ENCODE measurements at places on chromosomes 6 and 20. TPM values are rescaled to one million over a fixed set of nuclear protein-coding genes. Genes with fewer than 3 reads are reported as not detected.

Gene OGFRL1
- 4.2 TPM for total RNA-seq

Gene PLA2G7
- total RNA-seq: 0.17 TPM

Gene PI16
- not detected for total RNA-seq

DNA sequence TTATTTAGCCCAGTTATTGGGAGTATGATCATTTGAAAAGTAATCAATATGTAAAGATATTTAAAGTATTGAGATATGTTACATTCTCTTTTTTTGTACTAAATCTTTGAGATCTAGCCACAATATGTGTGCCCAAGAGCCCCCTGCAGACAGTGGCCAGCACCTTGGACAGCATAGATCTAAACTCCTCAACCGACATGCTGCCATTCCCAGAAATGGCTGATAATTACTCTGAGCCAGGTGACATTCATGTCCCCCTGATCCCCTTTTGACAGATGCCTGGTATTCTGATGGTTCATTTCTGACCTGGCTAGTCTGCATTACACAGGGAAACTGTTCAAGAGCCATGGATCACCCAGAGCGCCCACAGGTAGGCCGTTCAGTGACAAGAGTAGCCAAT is 177.1 kb downstream of the ZDHHC14 start:
- no peak for DNase-seq

GRCh38 chr6:159797554-159797953 is 2.5 kb upstream of the PNLDC1 start:
- DNase-seq: no peak

DNA sequence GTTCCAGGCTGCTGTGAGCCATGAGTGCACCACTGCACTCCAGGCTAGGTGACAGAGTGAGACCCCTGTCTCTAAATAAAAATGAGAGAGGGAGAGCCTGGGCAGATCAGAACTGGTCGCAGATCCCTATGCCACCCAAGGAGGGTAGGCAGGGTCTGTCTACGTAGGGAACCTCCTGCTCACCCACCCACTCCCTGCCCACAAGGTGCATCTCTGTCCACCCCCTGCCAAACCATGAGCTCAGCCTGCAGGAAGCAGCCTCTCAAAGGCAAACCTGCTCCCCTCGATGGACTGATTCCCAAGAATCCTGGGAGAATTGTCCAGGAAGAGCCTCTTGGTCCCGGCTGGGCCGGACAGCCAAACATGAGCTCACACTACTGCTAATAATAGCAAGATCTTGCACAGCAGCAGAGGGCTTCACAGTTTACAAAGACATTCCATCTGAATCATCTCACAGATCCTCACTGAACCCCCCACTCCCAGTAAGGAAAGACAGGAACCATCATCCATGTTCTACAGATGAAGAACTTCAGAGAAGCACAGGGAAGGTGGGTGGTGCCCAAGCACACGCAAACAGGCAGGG is 27.8 kb upstream of the TLDC2 start:
- no peak for DNase-seq

DNA sequence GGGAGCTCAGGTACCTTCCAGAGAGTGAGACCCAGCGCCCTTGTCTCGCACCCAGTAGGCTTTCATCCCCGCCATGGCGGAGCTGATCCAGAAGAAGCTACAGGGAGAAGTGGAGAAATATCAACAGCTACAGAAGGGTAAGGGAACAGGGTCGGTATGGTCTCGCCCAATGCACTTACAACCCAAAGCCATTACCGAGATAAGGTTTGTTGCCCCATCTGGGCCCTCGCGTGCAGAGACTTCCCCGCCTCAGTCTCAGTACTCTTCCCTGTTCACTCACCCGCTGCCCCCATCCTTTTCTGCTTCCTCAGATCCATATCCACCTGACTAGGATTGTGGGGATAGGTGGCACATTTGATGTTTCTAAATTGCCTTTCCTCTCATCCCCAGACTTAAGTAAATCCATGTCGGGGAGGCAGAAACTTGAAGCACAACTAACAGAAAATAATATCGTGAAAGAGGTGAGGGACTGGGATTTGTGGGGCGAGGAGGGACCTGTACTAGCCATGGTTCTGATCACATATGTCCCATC is 449 bp downstream of the PFDN6 start:
- DNase-seq: no peak

DNA sequence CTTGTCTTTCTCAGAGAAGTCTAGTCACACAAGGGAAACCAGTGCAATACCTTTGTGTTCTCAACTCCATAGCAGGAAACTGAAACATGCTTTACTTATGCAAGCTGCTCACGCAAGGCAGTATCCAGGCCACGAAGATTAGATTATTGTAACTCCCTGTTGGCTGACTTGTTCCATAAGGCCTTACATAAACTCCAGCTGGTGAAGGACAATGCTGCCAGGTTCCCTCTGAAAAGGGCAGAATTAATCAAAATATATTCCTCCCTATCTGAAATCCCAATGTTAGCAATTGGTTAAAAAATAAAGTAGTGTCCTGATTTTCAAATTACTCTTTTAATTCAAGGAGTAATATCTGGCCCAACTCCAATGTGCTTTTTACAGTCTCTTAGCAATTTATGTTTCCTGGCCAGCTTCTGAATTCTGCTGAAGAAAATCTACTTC is 966.6 kb downstream of the HACE1 start:
- DNase-seq: no peak

- no peak for DNase-seq
Observed at GRCh38 chr20:51914758-51915157, 112.4 kb upstream of the SALL4 start.

DNA sequence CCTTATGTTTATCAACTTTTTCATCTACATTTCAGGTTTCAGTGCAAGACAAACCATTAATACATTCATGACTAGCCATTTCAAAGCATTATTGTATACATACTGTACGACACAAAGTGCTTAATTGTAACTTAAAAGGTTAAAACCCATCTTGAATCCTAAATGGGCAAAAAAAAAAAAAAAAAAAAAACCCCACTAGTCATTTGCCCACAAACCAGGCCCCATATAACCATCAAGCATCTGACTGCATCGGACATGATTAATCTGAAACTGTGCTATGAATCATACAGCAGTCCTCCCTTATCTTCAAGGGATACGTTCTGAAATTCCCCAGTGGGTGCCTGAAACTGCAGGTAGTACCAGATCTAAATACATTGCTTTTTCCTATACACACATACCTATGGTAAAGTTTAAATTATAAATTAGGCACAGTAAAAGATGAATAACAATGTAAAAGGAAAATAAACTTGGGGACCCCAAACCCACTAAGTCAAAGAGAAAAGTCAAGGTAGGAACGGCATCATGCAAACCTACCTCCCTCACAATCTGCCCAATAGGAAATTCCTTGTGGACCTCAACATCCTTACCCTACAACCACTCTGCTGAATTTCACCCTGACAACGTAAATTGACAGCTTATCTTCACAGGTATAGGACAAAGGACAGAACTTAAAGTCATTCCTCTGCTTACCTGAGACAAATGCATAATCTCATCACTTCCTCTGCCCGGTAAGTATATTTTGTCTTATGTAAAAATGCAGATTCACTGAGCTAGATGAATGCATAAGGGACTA is 14.3 kb downstream of the B4GALT5 start:
- no peak for DNase-seq

All from H7 (cell line).